ENCODE measurements at places on chromosomes 6 and 20.

- DNase-seq: no peak
Observed at GRCh38 chr20:32158943-32159660, 48.4 kb downstream of the PLAGL2 start.

DNA sequence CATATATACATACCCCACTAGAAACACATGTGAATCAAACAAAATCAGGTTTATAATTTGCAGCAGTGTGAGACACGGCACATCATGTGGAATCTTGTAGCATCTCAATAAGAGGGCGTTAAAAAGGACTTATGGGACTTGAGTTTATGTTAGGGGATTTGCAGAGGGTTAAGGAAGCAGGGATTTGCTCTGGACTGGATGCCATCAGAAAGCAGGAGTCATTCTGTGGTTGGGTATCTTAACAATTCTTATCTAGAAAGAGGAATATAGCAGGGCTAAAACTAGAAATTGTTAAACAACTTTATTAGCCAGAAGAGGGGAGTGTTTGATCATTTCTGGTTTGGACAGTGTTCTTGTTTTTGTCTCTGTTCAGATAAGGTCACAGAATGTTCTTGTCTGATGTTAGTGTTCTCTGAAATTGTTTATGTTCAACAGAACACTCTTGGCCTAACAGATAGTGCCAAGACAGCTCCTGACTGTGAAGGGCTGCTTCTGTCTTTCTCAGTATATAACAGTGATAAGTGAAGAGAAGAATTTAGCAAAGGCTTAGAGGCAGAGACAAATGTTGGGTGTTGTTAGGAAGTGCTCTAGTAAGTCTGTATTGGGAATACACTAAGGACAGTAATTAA is 39.2 kb downstream of the LIN28B start:
- no peak for DNase-seq

GRCh38 chr20:2879146-2879545 is 5.9 kb downstream of the PTPRA start:
- no peak for DNase-seq

GRCh38 chr20:61773926-61774587 is 291.6 kb downstream of the TAF4 start:
- no peak for DNase-seq

- no peak for DNase-seq
Observed at GRCh38 chr6:12097791-12098190, 85.7 kb downstream of the HIVEP1 start.

GRCh38 chr20:55937283-55937682 is 68.0 kb downstream of the CBLN4 start:
- no peak for DNase-seq

- no peak for DNase-seq
Observed at GRCh38 chr6:3331494-3331893, 72.7 kb downstream of the PSMG4 start.

GRCh38 chr6:162625846-162626540 is 101.6 kb downstream of the PRKN start:
- no peak for DNase-seq

GRCh38 chr20:5195655-5196054 is 68.8 kb downstream of the CDS2 start:
- DNase-seq: no peak

DNA sequence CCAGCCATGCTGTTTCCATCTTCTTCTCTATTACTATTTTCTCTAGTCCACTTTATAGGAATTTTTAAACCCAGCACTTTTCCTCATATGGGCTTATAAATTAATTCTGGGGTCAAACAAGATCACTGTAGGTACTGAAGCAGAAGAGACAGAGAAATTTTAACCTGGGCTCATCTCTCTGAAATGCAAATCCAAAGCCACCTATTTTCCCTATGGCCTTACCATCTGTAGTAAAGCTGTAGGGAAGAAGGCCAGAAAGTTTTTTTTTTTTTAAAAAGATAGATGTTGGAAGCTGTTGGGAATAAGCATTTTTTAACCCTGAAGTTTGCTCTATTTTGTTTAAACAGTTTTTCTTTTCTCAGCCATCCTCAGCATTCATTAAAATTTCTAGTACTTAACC is 367.4 kb downstream of the CD109 start:
- no peak for DNase-seq

- no peak for DNase-seq
Observed at GRCh38 chr20:46030284-46031013, 1.4 kb downstream of the SLC12A5 start.

GRCh38 chr6:90074161-90074850 is 180.0 kb downstream of the GJA10 start:
- no peak for DNase-seq

DNA sequence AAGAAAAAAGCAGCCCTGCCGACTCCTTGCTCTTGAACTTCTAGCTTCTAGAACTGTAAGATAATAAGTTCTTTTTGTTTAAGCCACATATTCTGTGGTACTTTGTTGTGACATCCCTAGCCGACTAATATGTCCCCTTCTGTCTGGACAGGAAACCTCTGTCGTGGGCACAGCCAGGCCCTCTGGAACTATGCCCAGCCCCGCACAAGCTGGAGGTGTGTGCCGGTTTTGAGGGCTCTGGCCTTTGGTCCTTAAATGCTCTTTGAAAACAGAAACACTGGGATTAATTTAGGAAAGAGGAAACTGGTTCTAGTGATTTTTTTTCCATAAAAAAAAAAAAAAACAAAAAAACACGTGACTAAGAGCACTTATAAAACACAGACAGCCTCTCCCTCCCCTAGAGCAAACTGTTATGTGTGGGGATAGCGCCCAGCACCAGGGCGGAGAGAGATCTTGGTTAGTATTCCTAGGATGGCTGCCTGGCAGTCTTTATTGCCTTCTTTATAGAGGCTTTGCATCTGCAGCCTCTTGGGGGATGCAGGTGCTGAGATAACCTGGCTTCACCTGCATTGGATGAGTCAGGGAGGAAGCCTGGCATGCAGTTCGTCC is 244.3 kb downstream of the NFATC2 start:
- no peak for DNase-seq

DNA sequence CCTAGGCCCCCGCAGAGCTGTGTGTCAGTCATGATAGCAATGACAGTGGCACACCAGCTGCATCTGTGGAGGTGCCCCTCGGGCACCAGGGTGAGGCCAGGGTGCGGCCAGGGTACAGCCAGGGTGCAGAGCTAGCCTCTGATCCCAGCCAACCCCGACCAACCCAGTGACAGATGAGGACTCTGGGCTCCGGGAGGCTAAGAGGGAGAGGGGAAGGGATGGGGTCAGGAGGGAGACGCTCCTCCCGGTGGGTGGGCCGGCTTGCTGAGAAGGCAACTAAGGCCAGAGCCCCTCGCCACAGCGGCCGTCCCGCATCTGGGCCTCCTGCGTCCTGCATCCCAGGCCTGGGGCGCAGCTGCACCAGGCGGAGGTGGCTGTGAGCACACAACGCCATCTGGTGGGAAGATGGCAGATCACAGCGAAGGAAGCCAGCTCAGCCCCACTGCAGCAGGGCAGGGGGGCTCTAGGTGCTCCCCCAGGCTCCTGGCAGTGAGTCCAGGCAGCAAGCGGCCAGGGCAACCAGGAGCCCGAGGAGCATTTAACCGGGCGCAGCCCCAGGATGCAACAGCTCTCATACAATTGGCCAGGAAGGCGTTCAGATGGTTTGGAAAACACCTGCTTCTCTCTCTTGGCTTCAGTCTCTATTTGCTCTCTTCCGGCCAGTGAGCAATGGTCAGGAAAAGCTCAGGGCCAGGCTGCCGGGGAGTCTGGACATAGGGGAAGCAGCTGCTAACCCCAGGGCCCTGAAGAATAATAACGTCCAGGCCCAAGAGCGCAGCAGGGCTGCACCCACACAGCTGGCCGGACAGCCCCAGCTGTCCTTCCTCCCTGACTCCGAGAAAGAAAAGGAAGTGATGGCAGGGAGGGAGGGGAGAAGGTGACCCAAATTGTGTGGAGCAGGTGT is 169.4 kb downstream of the TAF4 start:
- DNase-seq: no peak

DNA sequence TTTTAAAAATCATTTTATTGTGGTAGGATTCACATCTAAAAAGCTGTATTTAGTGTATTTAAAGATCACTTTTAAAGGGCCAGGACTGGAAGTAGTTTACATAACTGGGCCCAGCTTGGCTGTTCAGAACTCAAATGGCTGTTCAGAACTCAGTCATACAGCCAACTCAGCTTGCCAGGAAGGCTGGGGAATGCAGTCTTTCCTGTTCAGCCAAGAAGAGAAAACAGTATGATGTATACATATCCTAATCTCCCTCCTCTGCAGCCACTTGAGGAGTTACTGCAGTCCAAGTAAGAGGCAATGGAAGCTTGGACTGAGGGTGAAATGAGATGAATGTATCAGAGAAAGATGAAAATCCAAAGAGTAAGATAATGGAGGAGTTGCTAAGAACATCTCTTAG is 24.6 kb downstream of the DSTN start:
- DNase-seq: peak; percentile 62

GRCh38 chr6:118719351-118720124 is 68.1 kb upstream of the CEP85L start:
- DNase-seq: no peak

GRCh38 chr6:111773501-111774345 is 99.5 kb downstream of the FYN start:
- DNase-seq: no peak

- DNase-seq: no peak
Observed at GRCh38 chr6:105522626-105523322, 119.9 kb upstream of the PREP start.

GRCh38 chr20:31968291-31969126 is 558 bp downstream of the XKR7 start:
- DNase-seq: peak; percentile 79

GRCh38 chr6:167237438-167238145 is 53.5 kb upstream of the UNC93A start:
- no peak for DNase-seq

DNA sequence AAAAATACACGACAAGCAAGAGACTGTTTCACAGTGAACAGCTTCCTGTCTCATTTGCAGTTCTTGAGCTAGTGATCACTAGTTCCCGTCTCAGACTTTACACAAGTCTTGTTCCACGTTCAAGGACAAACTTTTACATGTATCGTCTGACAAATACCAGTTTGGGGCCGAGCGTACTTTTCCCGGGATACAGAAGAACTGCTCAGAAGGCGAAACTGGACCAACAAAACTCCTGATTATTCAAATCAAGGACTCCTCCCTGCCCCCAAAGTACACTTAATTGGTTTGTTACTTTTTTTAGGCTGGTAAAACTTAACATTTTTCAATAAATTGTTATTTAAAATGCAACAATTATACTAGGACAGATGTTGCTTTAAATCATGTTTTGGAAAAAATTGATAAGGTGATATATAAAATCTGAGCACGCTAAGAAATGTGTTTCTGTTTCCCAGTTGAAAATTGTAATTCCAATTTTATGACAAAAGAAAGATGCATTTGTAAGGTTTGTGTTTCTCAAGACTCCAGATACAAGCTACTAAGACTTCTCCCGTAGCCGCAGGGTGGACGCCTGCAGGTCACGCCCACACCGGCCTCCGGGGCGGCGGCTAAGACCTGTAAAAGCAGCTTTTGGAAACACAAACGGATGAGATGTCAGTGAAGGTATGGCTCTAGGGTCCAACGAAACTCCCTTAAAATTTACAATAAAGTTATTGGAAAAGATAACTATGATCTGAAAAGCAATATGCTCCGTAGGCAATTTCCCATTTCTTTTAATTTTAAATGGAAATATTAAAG is 16.8 kb upstream of the TCFL5 start:
- DNase-seq: no peak

- no peak for DNase-seq
Observed at GRCh38 chr6:106103728-106104109, 17.6 kb downstream of the PRDM1 start.

DNA sequence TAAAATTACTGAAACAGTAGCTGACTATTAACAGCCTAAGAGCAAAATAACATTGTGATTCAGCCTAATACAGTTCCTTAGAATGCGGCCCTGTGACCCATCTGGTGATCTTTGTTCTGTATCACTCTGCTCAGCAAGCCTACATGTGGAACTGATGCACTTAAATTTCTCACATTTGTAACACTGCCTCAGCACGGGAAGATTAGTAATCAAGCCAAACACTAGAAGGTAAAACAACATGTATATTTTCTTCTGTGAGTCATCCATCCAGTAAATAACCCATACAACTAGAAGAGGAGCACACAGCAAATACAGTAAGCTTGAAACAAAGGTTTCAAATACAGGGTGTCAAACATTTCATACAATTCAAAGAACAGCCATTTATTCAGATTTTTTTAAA is 189.7 kb upstream of the NOX3 start:
- DNase-seq: no peak

DNA sequence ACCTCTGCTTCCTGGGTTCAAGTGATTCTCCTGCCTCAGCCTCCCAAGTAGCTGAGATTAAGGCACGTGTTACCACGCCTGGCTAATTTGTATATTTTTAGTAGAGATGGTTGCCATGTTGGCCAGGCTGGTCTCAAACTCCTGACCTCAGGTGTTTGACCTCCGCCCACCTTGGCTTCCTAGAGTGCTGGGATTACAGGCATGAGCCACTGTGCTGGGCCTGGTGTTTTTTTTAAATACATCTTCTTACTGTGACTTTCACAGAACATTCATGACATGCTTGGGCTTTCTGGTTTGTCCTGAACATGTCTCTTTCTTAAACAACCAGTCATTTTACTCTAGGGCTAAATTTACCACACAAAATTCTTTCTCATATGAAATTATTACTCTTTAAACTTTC is 34.7 kb upstream of the FAM8A1 start:
- no peak for DNase-seq

GRCh38 chr6:9593554-9593953 is 821.3 kb downstream of the TFAP2A start:
- no peak for DNase-seq

- no peak for DNase-seq
Observed at GRCh38 chr6:56594699-56595098, 48.0 kb downstream of the DST start.

DNA sequence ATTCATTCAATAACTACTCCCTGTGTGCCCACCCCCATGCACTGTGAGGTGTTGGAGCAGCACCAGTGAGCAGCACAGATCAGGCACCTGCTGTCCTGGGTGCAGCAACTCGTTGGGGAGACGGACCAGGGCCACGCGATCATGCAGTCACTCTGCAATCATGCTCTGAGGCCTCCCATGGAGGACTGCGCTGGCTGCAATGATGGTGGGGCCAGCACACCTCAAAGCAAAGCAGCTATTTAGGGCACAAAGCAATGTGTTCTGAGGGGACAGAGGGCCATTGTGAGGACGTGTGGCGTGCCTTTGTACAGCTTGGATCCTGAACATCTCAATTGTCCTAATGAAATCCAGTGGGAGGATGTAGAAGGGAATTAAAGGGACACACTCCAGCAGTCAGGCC is 41.0 kb upstream of the MPC1 start:
- no peak for DNase-seq

GRCh38 chr20:64039293-64040160 is 3.5 kb downstream of the C20orf204 start:
- no peak for DNase-seq

- no peak for DNase-seq
Observed at GRCh38 chr20:51199920-51200319, 177.0 kb upstream of the KCNG1 start.

GRCh38 chr20:33843854-33844253 is 32.7 kb downstream of the CHMP4B start:
- no peak for DNase-seq

GRCh38 chr6:2868637-2869036 is 27.0 kb upstream of the SERPINB1 start:
- no peak for DNase-seq
